ENCODE measurements at places on chromosomes 1 and 21.

- DNase-seq: no peak
Measured at GRCh38 chr1:69527273-69527672, 40.4 kb upstream of the LRRC7 start.

DNA sequence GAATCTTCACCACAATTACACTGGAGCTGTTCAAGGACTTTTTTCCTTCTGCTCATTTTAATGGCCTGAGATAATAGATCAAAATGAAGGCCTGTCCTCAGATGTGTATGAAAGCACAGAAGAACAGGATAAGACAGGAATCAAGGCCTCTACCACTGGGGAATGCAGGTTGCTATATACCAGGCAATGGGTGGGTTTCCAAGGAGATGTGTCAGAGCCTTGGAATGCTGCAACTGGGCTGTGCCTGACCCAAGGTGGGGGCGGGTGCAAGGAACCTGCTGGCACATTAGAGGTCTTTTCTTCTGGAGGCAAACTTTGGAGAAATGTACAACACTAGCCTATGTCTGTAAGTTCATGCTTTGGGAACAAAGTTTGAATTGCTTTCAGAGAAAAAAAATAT is 21.7 kb upstream of the LAMC2 start:
- DNase-seq: no peak

GRCh38 chr21:45033791-45034555 is 40.4 kb upstream of the ADARB1 start:
- no peak for DNase-seq

- DNase-seq: no peak
Measured at GRCh38 chr1:219528633-219529032, 84.3 kb downstream of the ZC3H11B start.

- no peak for DNase-seq
Measured at GRCh38 chr1:21855257-21856096, 43.4 kb downstream of the LDLRAD2 start.

Measured in activated T-cell treated with anti-CD3 and anti-CD28 coated beads for 1 hour (primary cell).